ENCODE measurements at places on chromosomes 6 and 20.

GRCh38 chr6:154579046-154579445 lies 68.6 kb upstream of the CNKSR3 start:
- no peak for DNase-seq

- peak; percentile 17 for DNase-seq
Measured at GRCh38 chr6:16179970-16180431, 51.1 kb downstream of the MYLIP start.

DNA sequence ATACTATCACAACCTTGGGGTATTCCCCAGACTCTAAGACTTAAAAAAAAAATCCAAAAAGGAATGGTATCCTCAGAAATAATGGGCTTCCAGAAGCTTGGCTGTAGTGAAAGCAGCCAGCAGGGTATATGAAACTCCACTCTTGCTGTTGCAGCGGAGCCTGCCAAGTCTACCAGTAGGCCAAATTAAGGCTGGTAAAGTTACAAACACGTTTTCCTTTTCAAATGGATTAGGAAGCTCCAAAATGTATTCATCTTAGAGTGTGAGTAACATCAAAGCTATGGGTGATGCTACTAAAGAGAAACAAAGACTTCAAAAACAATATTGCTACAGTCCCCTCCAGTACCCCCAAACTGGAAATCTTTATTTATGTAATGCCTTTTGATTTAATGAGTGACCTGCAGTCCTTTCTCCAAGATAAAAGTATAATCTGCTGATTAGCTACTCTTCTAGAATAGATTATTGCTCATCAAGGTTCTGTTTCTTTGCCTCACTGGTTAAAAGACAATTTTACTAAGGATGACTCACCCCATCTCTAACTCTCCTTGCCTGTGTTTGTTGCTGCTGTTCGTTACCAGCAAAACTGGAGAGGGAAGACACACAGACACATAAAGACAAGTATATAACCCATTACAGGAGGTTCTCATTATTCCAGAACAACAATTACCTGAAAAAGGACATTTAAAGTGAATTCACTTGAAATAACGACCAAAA lies 84.9 kb downstream of the BTBD9 start:
- DNase-seq, result no peak

- no peak for DNase-seq
Measured at GRCh38 chr6:33692078-33692759, 19.3 kb downstream of the UQCC2 start.

GRCh38 chr20:58007947-58008346 lies 220.5 kb downstream of the ANKRD60 start:
- DNase-seq, result no peak

DNA sequence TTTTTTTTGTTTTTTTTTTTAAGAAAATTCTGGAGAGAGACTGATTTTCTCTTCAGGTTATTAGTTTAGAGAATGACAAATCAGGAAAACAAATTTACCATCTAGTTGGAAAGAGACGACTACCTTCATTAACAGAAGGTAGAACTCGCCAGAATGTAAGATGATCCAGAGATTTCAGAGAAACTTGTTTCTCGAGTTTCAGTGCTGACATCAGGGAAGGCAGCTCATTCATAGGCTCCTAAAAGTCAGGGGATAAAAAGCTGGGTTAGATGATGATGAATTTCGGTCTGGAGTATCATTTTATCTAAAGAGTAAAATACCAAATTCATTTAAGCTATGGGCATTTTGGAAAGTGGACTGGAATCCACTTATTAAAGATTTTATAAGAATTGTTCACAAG lies 27.9 kb downstream of the ZNF334 start:
- DNase-seq, result no peak

DNA sequence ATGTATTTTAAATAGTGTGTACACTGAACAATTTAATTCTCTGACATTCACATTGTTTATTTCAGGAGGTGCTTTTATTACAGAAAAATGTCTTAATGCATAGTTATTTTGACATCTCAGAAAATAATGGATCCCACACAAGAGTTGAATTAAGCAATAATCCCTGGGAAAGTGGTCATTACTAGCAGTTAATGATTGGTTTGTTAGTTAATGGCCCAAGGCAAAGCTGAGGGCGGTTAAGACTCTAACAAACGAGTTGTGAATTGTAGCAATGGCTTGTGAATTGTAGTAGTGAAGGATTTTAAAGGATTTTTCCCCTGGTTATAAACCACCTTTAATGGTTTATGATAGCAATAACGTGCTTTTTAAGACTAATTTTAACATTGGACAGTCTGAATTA lies 1316.0 kb upstream of the GJE1 start:
- no peak for DNase-seq

- no peak for DNase-seq
Measured at GRCh38 chr20:57409672-57410397, 18.6 kb downstream of the RBM38 start.

DNA sequence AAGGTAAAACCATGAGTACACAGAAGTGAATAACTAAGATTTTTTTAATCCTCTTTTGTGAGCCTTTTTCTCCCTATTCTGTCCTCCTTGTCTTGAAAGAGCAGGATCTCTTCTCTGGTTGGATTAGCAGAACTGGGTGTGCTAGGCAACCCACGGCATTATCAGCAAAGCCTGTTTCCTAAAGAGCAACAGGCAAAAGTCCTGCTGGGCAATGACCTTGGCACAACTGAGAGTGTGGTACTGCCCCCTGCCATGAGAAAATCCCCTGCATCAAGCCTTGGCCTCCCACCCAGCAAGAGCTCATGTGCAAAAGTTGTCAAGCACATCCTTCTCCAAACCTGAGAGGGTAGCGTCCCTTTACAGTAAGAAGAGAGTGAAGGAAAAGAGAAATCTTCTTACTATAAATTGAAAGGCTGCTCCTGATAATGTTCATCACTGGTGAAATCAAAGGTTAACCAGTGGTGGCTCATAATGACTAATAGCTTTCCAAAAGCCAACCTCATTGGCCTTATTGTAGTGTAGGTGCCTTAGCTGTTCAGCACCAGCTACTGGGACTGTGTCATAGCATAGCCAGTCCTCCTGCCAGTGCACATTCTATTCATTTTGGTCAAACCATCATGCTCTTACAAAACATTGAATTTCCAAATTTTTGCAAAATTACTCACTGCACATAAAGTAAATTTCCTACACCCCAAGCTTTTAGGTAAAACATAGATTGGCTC lies 17.1 kb downstream of the KIF6 start:
- no peak for DNase-seq

- DNase-seq, result no peak
Measured at GRCh38 chr6:21005816-21006570, 471.7 kb downstream of the CDKAL1 start.

- DNase-seq, result no peak
Measured at GRCh38 chr6:1724616-1725015, 114.9 kb downstream of the FOXC1 start.

DNA sequence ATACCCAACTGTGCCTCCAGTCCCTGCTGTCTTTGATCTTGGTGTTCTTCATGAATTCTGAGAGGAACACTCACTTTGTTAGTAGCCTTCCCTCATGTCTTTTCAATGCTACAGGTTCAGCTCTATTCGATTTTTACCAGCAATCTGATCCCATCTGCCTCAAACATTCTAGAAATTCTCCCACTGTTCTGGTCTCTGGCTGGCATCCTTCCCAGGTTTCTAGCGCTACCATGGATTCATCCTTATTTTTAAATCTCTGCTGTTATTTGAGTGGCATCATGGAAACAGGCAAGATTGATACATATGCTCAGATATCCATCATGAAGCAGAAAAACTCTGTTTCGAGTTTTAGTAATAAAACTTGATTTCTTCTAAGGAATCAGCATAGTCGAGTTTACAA lies 94.8 kb downstream of the GRM1 start:
- DNase-seq, result no peak

DNA sequence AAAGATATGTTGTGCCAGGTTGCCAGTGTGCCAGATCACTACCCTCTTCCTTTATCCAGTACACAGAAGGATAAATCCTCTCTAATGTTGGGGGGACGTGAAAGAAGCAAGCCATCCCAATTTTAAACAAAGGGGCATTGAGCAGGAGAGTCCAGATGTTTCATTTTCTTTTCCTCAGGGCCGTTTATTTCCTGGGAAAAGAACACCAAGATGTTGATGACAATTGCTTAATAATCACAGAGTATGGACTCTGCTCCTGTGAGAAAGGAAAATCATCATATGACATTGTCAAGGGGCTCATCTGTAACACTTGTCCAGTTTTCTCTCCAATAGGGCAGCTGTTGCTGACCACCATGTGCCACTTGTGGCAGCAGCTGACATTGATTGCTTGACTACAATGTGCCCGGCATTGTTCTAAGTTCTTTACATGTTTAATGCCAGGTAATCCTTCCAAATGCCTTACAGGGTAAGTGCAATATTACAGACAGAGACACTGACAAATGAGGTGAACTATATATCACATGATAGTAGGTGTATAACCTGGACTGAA lies 161.4 kb downstream of the CD109 start:
- DNase-seq, result no peak

DNA sequence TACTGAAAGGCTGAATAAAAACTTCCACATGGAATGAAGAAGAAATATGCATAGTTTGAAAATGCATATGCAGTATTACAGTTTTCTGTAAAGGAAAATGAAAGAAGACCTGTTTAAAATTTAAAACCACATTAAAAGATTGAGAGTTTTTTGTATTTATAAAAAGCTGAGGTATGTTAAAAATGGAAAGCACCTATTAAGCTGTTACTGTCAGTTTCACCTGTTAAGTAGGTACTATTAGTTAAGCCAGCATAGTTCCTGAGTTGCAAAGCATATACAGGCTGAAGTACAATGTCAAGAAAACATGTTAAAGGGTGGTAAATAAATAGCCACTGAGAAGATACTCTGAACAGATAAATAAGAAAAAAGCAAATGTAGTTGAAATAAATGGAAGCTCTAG lies 69.9 kb downstream of the ATXN1 start:
- no peak for DNase-seq

- DNase-seq, result no peak
Measured at GRCh38 chr6:132391391-132392269, 9.6 kb downstream of the MOXD1 start.

- DNase-seq, result no peak
Measured at GRCh38 chr6:75167325-75167724, 38.5 kb downstream of the COL12A1 start.

DNA sequence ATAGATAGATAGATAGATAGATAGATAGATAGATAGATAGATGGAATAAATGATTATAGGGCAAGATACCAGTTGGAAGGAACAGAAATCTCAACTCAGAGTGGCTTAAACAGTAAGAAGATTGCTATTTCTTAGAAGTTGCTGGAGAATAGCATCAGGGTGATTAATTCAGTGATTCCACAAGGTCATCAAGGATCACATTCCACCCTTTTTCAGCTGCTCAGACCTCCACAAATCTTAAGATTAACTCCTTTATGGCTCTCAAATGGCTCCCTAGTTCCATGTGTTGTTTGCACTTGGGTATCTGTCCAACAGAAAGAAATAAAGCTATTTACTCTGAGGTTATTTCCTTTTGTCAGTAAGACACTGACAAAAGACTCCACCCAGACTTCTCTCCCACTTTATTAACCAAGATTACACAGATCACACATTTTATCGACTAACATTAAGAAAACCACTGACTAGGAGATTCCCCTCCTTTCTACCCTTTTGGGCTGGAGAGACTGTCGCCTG lies 68.3 kb upstream of the KIF16B start:
- DNase-seq, result no peak

DNA sequence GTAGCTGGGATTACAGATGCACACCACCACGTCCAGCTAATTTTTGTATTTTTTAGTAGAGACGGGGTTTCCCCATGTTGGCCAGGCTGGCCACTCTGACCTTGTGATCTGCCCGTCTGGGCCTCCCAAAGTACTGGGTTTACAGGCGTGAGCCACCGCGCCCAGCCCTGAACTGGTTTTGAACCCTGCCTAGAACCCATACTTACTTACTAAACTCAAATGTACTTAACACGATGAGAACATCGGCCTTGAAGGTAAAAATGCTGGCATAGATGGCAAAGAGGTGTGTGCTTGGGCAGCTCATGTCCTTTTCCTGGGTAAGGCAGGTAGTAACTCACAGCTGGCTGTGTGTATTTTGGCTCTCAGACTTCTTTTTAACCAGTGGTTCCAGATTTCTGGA lies 3.2 kb upstream of the ARMC12 start:
- DNase-seq, result no peak

DNA sequence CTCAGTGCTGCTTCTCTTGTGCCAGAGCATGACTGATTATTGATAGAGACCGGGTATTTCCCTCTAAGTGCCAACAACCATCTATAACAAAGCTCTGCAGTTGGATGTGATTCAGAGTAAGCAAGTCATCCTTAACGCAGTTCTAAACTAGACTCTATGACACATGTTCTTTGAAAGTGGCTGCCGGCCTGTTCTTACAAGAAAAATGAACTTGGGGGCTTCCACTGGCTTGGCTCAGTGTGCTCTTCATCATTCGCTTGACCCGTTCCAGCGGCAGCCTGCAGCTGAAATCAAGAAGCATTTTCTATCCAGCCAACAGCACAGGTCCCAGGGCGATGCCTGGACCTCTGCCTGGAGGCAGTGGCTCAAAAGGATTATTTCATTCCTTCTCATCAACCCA lies 29.8 kb downstream of the GFOD1 start:
- no peak for DNase-seq

DNA sequence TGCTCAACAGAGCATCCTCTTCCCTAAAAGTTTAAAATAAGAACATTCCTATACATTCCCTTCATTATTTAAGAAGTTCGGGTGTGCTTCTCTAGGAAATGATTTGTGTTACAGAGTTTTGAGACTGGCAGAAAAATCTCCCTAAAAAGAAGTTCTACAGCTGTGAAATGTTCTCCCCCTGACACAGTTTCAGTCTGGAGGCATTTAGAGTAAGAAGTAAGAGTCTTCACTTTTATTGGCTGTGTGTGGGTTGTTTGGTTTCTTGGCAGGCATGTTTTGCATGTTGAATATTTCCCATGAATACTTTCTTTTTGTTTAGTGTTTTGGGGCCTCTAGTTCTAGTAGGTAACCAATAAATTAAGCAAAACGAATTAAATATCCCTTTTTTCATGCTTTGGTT lies 195.9 kb downstream of the TENT5A start:
- DNase-seq, result no peak

DNA sequence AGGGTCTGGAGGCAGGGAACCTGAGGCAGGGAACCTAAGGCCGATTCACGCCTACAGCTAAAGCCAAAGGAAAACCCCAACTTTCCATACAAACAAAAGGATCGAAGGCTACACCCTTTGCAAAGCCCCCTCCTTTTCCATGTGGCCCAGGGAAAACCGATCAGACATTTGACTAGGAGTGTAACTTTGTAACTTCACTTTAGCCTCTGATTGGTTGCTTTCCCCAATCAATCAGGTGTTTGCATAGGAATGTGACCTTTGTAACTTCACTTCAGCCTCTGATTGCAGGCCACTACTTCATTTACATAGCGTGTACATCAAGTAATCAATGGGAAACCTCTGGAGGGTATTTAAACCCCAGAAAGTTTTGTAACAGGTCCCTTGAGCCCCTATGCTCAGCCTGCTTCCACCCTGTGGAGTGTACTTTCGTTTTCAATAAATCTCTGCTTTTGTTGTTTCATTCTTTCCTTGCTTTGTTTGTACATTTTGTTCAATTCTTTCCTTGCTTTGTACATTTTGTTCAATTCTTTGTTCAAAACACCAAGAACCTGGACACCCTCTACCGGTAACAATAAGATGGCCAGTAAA lies 43.3 kb downstream of the CHD6 start:
- DNase-seq, result no peak

GRCh38 chr20:64149141-64149540 lies 15.1 kb upstream of the MYT1 start:
- no peak for DNase-seq
